ENCODE measurements at places on chromosomes 2 and 18. TPM values are rescaled to one million over a fixed set of nuclear protein-coding genes. Genes with fewer than 3 reads are reported as not detected.

Gene SOWAHC
- 7.8 TPM for total RNA-seq

Gene TUBA3E
- total RNA-seq = not detected

Gene HRH4
- total RNA-seq = not detected

Gene DNAH7
- 0.32 TPM for total RNA-seq

Gene VWC2L
- total RNA-seq = not detected

Gene FARSB
- 78.9 TPM for total RNA-seq

DNA sequence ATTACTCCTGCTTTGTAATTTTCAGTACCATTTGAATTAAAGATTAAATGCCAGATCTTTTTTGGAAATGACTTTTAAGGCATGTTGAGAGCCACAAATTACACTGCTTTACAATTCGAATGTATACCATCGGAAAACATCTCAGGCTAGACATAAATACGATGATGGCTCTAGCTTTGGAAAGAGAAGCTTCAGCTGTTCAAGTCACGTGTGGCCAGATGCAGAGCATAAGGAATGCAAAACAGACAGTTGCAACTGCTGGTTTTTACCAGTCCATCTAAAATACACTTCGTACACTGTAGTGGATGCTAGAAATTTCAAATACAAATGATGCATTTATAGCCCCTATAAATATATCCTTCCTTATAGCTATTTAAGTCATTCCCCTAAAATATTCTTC, 8.0 kb downstream of the ZNF516 start:
- DNase-seq = peak; percentile 62
- no peaks in the 10 kb centered on the region for H3K36me3 ChIP-seq
- peaks cover 6% of the 10 kb centered on the region for H3K4me1 ChIP-seq
- peak overlapping the region; percentile 66 for H3K27ac ChIP-seq
- H3K27me3 ChIP-seq = no peaks in the 10 kb centered on the region
- peak overlapping the region; percentile 54 for H3K4me3 ChIP-seq

DNA sequence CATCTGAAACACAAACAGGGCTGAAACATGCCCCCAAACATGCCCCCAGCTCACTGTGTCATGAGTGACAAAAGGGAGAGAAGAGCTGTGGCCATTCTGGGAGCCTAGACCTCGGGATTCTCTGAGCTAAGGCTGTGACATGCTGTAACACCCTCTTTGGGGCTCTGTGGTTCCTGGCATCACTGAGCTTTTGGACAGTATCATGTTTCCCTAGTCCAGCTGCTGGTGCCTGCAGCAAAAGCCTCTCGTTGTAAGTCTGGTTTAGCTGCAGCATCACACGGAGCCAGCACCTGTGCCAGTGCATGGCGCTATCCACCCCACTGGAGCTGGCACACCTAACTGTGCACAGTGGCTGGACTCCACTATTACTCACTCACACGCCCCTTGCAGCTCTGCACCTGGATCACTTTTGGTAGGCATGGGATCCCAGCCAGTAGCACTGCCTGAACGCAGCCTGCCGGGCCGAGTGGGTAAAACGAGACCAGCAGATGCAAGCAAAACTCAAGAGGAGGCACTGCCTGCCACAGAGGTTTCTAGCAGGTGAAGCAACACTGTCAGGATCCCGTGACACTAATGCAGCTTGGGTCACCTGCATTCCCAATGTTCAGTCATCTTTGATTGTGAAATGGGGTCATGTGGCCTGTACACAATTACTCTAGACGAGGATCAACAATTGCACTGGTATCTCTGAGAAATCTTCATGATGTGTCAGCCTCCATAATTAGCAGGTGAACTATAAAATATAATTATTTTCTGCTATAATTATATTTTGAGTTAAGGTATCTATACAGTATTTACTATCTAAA, 547.2 kb downstream of the ZNF804A start:
- no peaks in the 10 kb centered on the region for H3K36me3 ChIP-seq
- peak; percentile 87 for DNase-seq
- H3K4me1 ChIP-seq = peaks cover 32% of the 10 kb centered on the region
- H3K27ac ChIP-seq = peak overlapping the region; percentile 37

DNA sequence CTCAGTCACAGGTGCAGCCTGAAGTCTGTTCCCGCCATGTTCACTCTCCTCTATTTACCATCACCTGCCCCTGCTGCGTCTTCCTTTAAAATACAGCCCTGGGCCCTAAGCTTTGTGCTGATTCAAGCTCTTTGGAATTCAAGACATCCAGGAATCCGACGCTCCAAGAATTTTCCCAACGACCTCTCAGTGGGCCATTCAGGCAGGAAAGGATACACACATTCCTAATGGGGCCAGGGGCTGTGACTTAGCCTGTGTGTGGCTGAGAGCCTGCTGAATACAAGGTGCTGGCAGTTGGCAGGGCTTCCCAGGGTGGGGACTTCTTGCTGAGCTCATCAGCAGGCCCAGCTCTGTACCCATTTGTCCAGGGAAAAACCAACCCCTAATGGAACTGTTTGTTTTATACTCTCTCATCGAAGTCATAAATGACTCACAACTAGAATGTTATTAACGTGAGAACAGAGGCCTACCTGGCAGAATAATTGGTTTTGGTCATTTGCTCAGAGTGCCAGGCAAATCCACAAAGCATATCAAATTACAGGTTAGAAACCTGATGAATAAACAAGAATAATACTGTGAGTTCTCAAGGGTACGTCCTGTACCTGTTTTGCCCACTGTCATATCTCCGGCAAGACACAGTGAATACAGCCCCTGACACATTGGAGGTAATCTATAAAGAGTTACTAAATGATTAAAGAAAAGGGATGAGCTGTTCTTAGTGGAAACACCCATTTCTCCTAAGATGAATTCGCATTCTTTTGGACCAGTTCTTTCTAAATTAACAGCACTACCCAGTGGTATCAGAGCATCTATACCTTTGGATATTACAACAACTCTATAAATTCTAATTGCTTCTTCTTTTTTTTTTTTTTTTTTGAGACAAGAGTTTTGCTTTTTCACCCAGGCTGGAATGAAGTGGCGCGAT, 12.6 kb upstream of the KCMF1 start:
- H3K4me3 ChIP-seq = no peak overlapping the region
- peaks cover 30% of the 10 kb centered on the region for H3K4me1 ChIP-seq
- peaks cover 8% of the 10 kb centered on the region for H3K36me3 ChIP-seq
- no peaks in the 10 kb centered on the region for H3K27me3 ChIP-seq

DNA sequence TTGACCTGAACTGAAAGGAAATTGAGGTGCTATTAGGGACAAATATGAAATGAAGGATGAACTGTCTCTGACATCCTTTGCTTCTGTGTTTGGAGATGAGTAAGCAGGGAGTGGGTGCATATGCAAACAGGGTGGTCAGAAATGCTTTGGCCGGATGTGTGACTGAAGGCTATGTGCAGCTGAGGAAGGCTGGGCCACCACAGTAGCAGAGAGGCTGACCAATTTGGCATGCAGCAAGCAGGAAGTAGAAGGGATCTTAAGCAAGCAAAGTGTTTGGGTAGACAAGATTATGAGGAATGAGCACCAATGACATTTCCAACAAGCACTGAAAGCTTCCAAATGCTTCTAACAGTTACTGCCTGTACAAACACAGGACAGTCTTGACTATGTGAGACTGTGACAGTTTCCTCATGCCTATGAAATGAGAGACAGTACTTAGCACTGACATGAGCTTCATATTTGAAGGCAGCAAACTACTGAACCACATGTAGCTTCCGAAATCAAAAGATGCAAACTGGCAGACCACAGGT, 3.3 kb upstream of the ACTR3 start:
- DNase-seq = peak; percentile 25
- peaks cover 4% of the 10 kb centered on the region for H3K4me1 ChIP-seq
- no peak overlapping the region for H3K27ac ChIP-seq

DNA sequence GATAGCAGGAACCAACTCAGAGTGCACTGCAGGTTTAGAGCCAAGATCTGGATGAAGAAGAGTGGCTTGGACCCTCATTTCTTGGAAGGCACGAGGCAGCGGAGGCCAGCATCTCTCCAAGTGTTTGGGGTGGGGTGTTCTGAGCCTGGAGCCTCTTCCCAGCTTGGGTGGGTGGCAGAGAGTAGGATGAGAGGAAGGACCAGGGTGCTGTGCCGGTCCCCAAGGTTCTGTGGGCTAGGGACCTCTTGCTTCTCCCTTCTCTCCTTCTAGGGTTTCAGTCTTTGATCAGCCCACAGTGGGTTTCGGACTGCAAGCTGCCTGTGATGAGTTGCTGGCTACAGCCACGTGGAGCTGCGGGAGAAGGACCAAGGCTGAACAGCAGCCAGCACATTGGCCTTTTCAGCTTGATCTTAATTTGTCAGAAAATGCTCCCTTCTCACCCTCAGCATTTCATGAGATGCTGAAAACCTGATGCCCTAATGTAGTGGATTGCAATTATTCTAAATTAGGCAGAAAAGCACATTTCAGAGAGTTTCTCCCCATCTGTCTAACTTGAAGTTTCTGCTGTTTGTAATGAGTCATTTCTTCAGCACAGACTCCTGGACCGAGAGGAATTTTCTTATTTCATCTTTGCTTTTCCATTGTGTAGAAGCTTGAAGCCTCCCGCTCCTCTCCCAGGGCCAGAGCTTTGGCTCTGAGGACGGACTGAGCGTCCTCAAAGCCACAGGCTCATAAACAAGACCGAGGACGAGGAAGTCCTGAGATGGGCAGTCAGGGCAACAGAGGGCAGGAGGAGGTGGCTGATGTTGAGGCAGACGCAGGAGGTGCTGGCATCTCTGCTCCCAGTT, 99.1 kb upstream of the HDAC4 start:
- H3K36me3 ChIP-seq = no peaks in the 10 kb centered on the region
- no peak for DNase-seq
- no peak overlapping the region for H3K4me3 ChIP-seq

DNA sequence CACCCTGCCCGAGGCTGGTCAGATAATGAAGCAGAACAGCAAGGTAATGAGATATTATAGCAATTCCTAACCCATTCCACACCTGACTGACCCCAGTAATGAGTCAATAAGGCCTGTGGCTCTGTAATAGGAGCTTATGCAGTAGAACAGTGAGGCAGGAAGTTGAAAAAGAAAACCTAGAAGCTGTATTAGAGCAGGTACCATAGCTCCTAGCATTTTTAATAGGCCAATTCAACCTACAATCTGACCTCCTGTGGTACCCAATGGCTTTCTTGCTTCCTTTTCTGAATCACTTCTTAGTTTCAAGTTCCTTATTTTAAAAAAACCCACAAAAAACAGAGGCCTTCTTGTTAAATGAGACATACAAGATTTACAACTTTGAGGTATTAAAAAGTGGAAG, 43.6 kb upstream of the MAP2 start:
- H3K27me3 ChIP-seq = no peaks in the 10 kb centered on the region
- no peaks in the 10 kb centered on the region for H3K36me3 ChIP-seq
- no peak overlapping the region for H3K27ac ChIP-seq
- DNase-seq = no peak
- no peak overlapping the region for H3K4me3 ChIP-seq
- no peaks in the 10 kb centered on the region for H3K4me1 ChIP-seq

- no peaks in the 10 kb centered on the region for H3K27me3 ChIP-seq
- H3K4me3 ChIP-seq = no peak overlapping the region
- no peak for DNase-seq
- H3K4me1 ChIP-seq = no peaks in the 10 kb centered on the region
- no peaks in the 10 kb centered on the region for H3K36me3 ChIP-seq
- no peak overlapping the region for H3K27ac ChIP-seq
Observed at GRCh38 chr2:118231759-118232158, 143.5 kb downstream of the INSIG2 start.

DNA sequence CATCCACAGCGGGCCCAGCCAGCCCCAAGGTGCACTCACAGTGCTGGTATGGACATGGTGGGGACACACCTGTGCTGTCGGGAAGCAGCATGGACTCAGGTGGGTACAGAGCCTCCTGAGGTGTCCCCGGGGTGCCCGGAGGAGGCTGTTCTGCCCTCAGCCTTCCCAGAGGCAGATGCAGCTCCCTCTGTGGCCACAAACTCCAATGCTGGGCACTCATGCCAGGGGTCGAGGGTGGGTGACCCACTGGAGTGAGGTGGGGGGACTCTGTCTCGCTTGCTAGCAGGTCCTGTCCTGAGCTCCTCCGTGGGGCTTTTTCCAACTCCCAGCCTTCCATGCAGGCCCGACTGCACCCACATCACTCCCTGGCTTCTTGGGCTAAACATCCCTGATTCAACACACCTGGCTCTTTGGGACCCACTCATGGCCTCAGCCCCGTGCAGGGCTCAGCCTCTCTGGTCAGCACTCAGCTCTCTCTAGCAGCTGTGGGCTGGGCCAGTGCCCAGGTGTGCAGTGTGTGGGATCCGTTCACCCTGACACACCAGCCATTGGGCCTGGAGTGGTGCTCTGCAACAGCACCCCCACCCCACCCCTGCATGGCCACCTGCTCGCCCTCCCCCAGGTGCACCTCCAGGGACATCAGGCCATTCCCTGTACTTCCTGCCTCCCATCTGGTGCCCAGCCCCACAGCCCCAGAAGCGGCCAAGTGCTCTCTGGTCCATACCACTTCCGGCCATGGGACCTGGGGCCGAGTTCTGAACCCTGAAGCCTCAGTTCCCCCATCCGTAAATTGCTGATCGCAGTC, 16.0 kb downstream of the RAMP1 start:
- no peak overlapping the region for H3K4me3 ChIP-seq
- 0 out of 2 replicates have a peak, but pooled peaks cover 3% of the 10 kb centered on the region for H3K4me1 ChIP-seq
- no peak for DNase-seq
- H3K27ac ChIP-seq = no peak overlapping the region

GRCh38 chr18:60984510-60984909, 348.7 kb upstream of the CDH20 start:
- H3K27me3 ChIP-seq = no peaks in the 10 kb centered on the region
- no peak overlapping the region for H3K4me3 ChIP-seq
- peak; percentile 0 for DNase-seq

- H3K36me3 ChIP-seq = no peaks in the 10 kb centered on the region
- H3K4me3 ChIP-seq = no peak overlapping the region
- H3K27ac ChIP-seq = no peak overlapping the region
- H3K27me3 ChIP-seq = no peaks in the 10 kb centered on the region
- DNase-seq = no peak
Observed at GRCh38 chr2:3211256-3212060, 166.2 kb downstream of the EIPR1 start.

DNA sequence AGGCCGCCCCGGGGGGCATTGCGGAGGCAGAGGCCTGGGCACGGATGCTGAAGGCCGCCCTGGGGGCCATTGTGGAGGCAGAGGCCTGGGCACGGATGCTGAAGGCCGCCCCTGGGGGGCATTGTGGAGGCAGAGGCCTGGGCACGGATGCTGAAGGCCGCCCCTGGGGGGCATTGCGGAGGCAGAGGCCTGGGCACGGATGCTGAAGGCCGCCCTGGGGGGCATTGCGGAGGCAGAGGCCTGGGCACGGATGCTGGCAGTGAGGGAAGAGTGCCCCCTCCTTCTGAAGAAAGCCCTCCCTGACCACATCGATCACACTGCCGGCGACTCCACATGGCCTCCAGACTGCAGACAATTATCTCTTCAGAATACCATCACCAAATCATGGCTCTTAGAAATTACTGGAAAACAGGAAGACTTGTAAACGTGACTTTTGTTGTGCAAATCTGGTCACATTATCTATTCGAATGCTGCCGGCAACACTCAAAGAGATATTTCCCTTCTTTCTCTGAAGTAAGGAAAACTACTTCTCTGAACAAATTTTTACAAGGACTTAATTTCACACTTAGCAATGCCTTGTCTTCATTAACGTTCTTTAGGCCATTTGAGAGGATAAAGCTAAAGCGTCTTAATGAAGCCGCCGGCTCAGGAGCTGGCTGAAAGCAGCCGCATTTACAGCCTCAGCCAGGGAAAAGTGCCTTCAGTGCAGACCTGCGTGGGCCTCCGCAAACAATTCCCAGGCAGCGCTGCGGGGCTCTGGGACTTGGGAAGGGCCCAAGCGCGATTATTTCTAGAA, 18.1 kb upstream of the SNTG2 start:
- H3K27ac ChIP-seq = no peak overlapping the region
- DNase-seq = no peak
- no peaks in the 10 kb centered on the region for H3K4me1 ChIP-seq
- H3K36me3 ChIP-seq = no peaks in the 10 kb centered on the region

GRCh38 chr18:50507120-50507590, 52.7 kb upstream of the MAPK4 start:
- H3K4me3 ChIP-seq = no peak overlapping the region
- no peaks in the 10 kb centered on the region for H3K27me3 ChIP-seq
- no peaks in the 10 kb centered on the region for H3K36me3 ChIP-seq
- no peaks in the 10 kb centered on the region for H3K4me1 ChIP-seq
- peak; percentile 19 for DNase-seq
- H3K27ac ChIP-seq = no peak overlapping the region

Measured in SJCRH30 (cell line).